ENCODE measurements at places on chromosomes 11 and 22.

DNA sequence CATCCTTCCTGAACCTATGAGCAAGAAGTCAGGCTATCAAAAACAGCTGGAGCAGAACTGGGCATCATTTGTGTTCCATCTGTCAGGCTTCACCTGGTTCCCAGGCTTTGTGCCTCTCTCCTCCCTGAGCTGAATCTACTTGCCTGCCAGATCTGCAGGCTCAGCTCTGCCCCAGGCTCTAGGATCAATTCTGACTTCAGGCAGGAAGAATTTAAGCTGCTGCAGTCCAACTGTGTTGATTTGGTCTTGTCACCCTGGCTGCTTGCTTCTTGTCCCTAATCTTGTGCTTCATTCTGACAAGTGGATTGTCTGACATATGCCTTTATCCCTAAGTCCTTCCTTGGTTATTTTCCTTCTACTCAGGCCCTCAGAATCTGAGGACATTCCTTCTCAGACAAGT, 31.6 kb upstream of the CADM1 start:
- no peak overlapping the region for H3K4me3 ChIP-seq
- H3K4me1 ChIP-seq = peaks cover 2% of the 10 kb centered on the region
- no peaks in the 10 kb centered on the region for H3K27me3 ChIP-seq
- no peaks in the 10 kb centered on the region for H3K36me3 ChIP-seq

- H3K4me1 ChIP-seq = no peaks in the 10 kb centered on the region
- no peaks in the 10 kb centered on the region for H3K36me3 ChIP-seq
- no peak overlapping the region for H3K4me3 ChIP-seq
- DNase-seq = no peak
These were observed 35.2 kb downstream of the KMT5B start for GRCh38 chr11:68177877-68178276.

DNA sequence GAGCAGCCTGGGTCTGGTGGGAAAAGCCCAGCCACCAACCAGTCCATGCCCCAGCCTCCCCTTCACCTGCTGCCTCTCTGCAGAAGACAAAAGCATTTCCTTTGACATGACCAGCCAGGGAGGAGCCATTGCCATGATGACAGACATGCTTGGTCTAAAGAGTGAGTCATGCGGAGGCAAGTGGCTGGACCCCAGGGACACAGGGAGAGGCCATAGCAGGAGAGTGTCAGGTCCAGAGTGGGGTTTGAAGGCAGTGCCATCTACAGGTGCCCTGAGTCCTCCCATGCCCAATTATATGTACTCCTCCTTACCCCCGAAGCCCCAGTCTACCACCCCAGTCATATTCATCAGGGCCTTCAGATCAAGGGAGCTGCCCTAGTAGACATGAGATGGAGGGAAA, 67.4 kb downstream of the SCN3B start:
- no peaks in the 10 kb centered on the region for H3K27me3 ChIP-seq
- no peak for DNase-seq

GRCh38 chr11:109320595-109320994, 101.4 kb upstream of the C11orf87 start:
- H3K27me3 ChIP-seq = no peaks in the 10 kb centered on the region
- H3K36me3 ChIP-seq = no peaks in the 10 kb centered on the region
- H3K4me1 ChIP-seq = no peaks in the 10 kb centered on the region
- no peak overlapping the region for H3K4me3 ChIP-seq

- no peak for DNase-seq
- no peaks in the 10 kb centered on the region for H3K27me3 ChIP-seq
- no peak overlapping the region for H3K27ac ChIP-seq
- H3K4me3 ChIP-seq = no peak overlapping the region
- H3K36me3 ChIP-seq = no peaks in the 10 kb centered on the region
These were observed 3.8 kb downstream of the EHD1 start for GRCh38 chr11:64874308-64875240.

DNA sequence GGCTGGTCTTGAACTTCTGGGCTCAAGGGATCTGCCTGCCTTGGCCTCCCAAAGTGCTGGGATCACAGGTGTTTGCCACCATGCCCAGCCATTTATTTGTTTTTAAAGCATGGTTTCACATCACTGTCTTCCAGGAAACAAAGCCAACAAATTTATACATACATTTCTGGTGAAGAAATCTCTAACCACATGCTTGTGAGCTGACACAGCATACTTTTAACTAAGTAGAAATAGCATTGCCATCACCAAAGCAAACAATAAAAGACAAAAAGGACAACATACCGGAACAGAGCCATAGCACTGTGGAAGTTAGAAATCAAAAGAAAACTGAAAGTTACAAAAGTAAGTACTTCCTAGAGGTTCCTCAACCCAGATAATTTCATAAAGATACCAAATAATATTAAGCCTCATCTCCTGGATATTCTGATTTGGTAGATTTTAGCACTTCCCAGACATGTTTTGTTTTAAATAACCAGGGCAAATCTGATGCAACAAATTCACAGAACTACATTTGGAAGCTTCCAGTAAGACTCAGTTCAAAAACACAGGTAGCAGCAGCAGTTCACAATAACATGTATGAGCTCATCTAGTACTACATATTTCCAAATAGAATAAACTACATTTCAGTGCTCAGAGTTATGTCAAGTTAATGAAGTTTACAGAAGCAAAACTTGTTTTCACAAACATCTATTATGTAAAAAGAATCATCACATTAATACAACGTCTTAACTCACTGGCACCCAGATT, 70.6 kb downstream of the RRAS2 start:
- no peak overlapping the region for H3K4me3 ChIP-seq
- H3K36me3 ChIP-seq = no peaks in the 10 kb centered on the region
- H3K27me3 ChIP-seq = no peaks in the 10 kb centered on the region
- no peak for DNase-seq
- no peak overlapping the region for H3K27ac ChIP-seq

DNA sequence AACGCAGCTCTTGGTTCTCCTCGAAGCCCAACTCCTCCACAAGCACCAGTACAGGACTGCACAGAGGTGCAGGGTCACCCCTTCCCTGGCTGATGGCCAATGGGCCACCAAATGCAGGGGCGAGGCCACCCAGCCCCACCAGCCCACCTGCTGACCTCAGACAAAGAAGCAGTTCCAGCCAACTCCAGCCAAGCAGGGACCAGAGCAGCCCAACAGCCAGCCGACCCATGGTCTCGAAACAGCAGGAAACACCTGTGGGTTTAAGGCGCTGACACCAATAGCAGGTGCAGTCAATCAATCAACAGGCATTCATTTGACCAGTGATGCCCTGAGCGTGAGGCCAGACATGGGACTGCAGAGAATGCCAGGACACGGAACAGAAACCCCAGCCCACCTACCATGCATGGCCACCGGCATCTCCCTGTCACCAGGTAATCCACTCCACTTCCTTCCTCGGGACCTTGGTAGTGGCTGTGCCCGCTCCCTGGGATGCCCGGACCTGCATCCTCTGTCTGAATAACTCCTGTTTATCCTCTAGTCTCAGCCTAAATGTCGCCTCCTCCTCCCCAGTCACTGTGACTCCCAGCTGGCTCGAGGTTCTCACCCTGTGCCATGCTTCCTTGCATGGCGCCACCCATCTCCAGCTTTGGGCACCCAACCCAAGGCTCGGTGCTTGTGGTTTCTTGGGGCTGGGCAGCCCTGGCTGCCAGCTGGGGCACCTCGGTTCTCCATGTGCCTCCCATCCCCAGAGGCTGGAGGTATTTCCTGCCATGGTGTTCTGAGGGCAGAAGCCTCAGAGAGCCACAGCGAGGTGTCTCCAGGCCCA, 1475.4 kb downstream of the BRD1 start:
- no peak overlapping the region for H3K27ac ChIP-seq
- H3K4me3 ChIP-seq = no peak overlapping the region
- no peaks in the 10 kb centered on the region for H3K36me3 ChIP-seq
- no peaks in the 10 kb centered on the region for H3K4me1 ChIP-seq
- no peak for DNase-seq
- H3K27me3 ChIP-seq = no peaks in the 10 kb centered on the region

GRCh38 chr11:133710241-133710640, 135.1 kb downstream of the SPATA19 start:
- no peaks in the 10 kb centered on the region for H3K36me3 ChIP-seq
- H3K4me1 ChIP-seq = peaks cover 30% of the 10 kb centered on the region
- no peak overlapping the region for H3K27ac ChIP-seq
- H3K27me3 ChIP-seq = no peaks in the 10 kb centered on the region

- no peaks in the 10 kb centered on the region for H3K36me3 ChIP-seq
- no peaks in the 10 kb centered on the region for H3K4me1 ChIP-seq
- peak; percentile 33 for DNase-seq
- H3K27me3 ChIP-seq = no peaks in the 10 kb centered on the region
These were observed 48.1 kb upstream of the SHISAL1 start for GRCh38 chr22:44360668-44361381.

- H3K27ac ChIP-seq = no peak overlapping the region
- DNase-seq = no peak
- no peak overlapping the region for H3K4me3 ChIP-seq
- H3K36me3 ChIP-seq = no peaks in the 10 kb centered on the region
- H3K4me1 ChIP-seq = no peaks in the 10 kb centered on the region
- H3K27me3 ChIP-seq = no peaks in the 10 kb centered on the region
These were observed 153.1 kb upstream of the DDI1 start for GRCh38 chr11:103883291-103883690.

GRCh38 chr11:28618416-28618815, 510.2 kb downstream of the METTL15 start:
- no peak overlapping the region for H3K4me3 ChIP-seq
- DNase-seq = no peak
- no peak overlapping the region for H3K27ac ChIP-seq
- no peaks in the 10 kb centered on the region for H3K36me3 ChIP-seq
- H3K4me1 ChIP-seq = no peaks in the 10 kb centered on the region

- no peak overlapping the region for H3K4me3 ChIP-seq
- H3K27me3 ChIP-seq = no peaks in the 10 kb centered on the region
- H3K36me3 ChIP-seq = no peaks in the 10 kb centered on the region
- no peaks in the 10 kb centered on the region for H3K4me1 ChIP-seq
- DNase-seq = no peak
These were observed 144.5 kb downstream of the SPON1 start for GRCh38 chr11:14107050-14107430.

DNA sequence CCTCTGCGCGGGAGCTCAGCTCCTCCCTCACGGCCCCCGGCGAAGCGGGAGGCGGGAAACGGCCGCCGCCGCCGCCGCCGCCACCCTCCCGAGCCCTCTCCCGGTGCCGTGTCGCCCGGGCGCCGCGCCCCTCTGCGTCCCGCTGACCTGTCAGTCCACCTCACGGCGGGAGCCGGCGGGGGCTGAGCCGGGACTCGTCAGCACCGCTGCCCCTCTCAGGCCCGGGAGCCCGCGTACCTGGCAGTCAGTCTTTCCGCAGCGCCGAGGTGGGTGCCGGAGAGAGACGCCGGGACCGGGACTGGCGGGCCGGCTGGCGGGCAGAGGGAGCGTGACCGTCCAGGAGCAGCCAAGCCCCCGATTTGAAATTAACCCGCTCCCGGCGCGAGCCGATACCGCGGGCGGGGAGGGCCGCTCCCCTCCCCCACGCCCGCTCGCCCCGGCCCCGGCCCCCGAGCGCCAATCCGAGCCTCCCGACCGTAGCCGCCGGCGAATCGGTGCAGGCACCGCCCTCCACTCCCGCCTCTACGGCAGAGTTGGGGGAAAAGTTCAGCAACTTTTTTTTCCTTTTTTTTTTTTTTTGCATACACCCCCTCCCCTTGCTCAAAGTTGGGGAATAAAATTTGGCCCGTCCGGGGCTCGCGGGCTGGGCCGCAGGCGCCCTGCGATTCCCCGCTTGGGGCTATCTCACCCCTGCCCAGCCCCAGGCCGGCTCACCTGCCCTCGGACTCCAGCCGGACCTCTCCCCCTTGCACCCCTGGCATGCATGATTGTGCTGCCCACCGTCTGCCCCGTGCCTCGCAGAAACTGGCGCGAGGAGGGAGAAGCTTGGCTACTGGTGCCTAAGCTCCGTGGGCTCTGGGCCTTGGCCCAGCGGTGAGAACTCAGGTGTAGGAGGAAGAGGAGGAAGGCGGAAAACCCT, 774 bp upstream of the E2F8 start:
- peaks cover 4% of the 10 kb centered on the region for H3K36me3 ChIP-seq
- peaks cover 3% of the 10 kb centered on the region for H3K27me3 ChIP-seq
- peak overlapping the region; percentile 63 for H3K27ac ChIP-seq
- no peaks in the 10 kb centered on the region for H3K4me1 ChIP-seq
- H3K4me3 ChIP-seq = peak overlapping the region; percentile 54

DNA sequence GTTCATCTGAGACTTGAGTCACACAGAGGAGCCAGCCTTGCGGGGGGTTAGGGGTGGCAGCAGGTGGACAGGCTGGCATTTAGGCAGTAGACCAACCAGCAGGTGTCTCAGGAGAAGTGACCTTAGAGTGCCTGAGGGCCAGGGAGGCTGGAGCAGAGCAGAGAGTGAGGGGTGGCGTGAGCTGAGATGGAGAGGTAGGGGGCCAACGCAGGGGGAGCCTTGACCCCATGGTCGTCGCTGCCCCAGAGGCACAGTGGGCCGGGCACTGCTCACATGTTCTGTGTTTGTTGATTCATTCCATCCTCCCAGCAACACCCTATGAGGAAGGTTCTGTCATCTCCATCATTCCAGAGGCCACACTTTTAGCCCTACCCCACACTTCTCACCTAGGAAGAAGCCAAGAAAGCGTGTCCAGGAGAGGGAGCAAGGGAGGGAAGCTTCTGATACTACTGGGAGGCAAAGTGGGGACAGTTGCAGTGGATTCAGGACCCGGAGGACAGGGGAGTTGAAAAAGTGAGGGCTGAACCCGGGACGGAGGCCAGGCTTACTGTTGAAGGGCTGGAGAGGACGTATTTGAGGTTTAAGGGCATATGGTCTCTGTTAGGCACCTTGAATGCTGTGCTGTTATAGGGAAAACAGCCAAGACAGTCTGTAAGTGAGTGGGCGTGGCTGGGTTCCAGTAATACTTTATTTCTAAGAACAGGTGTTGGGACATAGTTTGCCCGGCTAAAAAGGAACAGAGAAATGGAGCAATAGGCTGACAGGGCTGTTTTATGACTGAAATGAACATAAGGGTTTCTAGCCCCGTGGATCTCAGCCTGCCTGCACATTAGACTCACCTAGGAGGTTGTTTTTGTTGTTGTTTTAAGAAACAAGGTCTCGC, 7.3 kb downstream of the SART1 start:
- no peak overlapping the region for H3K27ac ChIP-seq
- H3K27me3 ChIP-seq = no peaks in the 10 kb centered on the region
- H3K4me3 ChIP-seq = no peak overlapping the region
- H3K36me3 ChIP-seq = peaks cover 14% of the 10 kb centered on the region

GRCh38 chr11:69892237-69892985, 73.2 kb upstream of the FGF3 start:
- no peaks in the 10 kb centered on the region for H3K36me3 ChIP-seq
- no peak overlapping the region for H3K27ac ChIP-seq

GRCh38 chr22:22043296-22044078, 60.9 kb upstream of the TOP3B start:
- H3K36me3 ChIP-seq = no peaks in the 10 kb centered on the region
- no peak overlapping the region for H3K4me3 ChIP-seq

All from mesendoderm (in vitro differentiated cells).